ENCODE measurements at places on chromosomes 5 and 9.

GRCh38 chr5:140073296-140073695, 30.2 kb upstream of the NRG2 start:
- no peak for DNase-seq

DNA sequence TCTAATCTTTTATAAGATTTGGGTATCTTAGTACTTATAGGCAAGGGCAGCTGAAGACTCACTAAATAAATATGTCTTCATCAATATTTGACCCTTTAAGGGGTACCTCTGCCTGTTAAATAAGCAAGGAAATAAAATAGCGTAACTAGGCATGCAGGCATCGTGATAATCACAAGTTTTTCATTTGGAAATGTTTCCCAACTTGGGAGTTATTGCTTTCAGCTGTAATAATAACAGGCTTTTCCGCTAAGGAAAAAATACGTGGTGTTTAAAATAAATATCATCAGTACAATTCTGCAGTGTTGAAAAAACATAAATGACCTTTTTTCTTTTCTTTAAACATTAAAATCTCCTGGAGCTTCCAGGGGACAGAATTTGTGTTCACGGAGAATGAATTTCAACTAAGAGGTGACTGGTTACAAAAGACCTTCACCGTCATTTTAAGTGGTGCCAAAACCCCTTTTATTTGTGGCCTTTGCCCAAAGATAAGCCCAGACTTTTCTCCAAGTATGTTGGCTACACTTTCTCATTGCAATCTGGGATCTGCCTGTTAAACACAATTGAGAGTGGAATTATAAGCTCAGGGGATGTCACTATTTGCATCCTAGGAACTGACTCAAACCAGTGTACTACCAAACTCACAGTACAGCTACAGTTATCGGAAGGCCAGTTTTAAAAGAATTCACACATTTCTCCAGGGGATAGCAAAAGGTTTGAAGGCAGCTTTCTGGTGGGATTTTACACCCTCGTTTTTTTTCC, 218.6 kb downstream of the FBXL7 start:
- DNase-seq, result no peak

DNA sequence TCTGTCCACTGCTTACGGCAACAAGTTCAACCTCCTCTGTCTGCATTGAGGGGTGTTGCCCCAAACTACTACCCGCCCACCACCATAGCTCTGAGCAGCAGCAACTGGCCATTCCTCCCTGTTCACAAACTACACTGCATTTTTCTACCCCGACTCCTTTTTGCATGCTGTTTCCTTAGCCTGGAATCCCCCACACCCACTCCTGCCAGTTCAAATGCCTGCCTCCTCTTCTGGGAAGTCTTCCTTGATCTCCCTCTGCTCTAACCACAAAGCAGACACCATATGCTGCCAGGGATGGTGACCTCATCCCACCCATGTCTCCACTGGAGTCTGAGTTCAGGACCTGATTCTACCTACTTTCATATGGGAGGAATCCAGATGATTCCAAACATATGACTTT, 13.3 kb downstream of the ALDH1B1 start:
- no peak for DNase-seq

DNA sequence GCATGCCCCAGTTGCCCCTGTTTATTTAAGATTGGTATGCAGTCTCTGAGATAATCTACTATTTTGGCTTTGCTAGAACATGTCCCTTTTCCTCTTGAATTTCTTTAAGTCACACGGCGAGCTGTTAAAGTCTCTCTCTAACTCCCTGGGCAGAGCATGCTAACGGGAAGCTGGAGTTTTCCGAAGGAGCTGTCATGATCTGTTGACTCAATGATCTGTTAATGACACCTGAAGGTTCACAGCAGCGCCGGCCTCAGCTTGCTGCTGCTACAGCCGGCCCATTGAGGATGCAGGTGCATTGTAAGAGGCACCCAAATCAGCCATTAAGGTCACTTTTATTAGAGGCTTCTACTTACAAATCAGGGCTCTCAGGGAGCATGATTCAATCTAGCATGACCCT, 1203.4 kb downstream of the MAT2B start:
- DNase-seq, result no peak

DNA sequence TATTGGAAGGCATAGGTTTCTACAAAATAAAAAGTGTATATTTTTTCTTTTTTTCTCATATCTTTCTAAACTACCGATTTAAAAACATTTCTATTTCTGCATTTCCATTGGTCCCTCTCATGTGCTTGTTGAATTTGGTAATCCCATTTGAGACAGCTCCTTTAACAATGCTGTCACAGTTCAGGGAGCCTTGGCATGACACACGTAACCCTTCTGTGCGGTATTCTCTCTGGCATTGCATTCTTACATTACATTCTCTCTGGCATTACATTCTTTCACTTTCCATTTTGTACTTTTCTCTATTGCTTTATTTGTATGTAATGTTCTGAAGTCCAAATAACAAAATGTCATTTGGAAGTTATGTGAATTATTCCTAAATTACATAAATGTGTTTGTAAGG, 150.7 kb upstream of the RASGRF2 start:
- no peak for DNase-seq

DNA sequence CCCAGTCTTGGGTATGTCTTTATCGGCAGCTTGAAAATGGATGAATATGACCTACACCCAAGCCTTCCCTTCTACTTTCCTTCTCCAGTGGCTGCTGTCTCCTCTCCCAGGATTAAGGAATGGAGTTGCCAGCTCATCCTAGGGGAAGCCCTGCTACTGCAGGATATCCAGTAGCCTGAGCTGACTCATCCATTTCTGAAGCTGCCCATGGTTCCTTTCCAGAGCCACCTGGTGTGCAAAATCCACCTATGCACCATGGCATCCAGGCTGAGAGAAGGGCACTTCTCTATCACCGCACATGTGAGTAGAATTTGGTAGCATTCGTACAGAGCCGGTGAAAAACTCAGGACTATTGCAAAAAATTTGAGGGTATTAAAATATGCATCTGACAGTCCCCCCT, 290.8 kb downstream of the YTHDC2 start:
- no peak for DNase-seq

DNA sequence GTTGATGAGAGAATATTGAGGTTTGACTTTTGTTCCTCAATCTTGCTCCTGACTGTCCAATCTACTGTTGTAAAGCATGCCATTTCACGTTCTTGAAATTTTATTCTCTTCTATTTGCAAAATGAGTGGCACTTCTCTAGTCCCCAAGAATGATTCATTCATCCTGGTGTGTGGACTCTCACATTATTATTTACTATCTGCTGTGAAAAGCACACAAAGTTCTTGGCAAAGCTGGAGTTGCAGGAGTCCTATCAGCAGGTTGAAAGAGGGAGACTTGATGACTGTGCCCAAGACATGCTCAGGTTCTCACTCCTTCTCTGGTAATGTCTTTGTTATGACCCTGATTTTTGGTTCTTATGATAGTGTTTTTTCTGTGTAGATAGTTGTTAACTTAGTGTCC, 382.6 kb downstream of the DMRTA1 start:
- no peak for DNase-seq

GRCh38 chr9:98099898-98100297, 19.1 kb downstream of the TRIM14 start:
- DNase-seq, result no peak

GRCh38 chr5:107058235-107058634, 612.5 kb downstream of the EFNA5 start:
- no peak for DNase-seq

DNA sequence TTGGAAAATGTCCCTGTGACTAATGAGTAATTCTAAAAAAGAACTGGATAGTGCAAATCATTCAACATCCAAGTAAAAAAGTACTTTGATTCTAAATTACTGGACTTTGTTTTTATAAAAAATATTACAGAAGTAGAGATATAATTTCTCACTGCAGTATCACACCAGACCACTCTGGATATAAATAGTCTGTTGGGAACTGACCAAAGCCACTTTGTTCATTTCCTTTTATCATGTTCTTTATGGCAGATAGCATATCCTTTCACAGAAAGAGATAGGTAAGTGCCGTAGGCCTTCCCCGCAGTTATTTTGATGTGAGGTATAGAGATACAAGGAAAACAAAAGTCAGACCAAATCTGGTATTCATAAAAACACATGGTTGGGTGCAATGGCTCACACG, 827.4 kb upstream of the GRAMD2B start:
- no peak for DNase-seq

Data from left forelimb (tissue), 1 donor.